Astrocyte (in vitro differentiated cells and primary cell): ENCODE measurements at places on chromosomes 6 and 20. TPM values are rescaled to one million over a fixed set of nuclear protein-coding genes. Genes with fewer than 3 reads are reported as not detected.

EYA2 gene
- 1.4 and 1.5 TPM in 2 replicates for total RNA-seq

HRH3 gene
- 0.07 TPM in 1 of 2 replicates, not detected in the other for total RNA-seq

C6orf15 gene
- total RNA-seq, result 4.6 and 6.4 TPM in 2 replicates

SLC4A11 gene
- 3.9 and 6.6 TPM in 2 replicates for total RNA-seq

SYNDIG1 gene
- 5.7 and 8.7 TPM in 2 replicates for total RNA-seq

TNNC2 gene
- total RNA-seq, result not detected in 2 replicates

E2F1 gene
- 1.6 and 2.3 TPM in 2 replicates for total RNA-seq

SUPT3H gene
- total RNA-seq, result 11.7 and 12.4 TPM in 2 replicates

SYCP2 gene
- 0.27 and 0.72 TPM in 2 replicates for total RNA-seq

GRCh38 chr20:49345524-49345923 is 67.7 kb upstream of the ZNFX1 start:
- H3K36me3 ChIP-seq, result no peaks in the 10 kb centered on the region
- H3K27me3 ChIP-seq, result peaks cover 5% of the 10 kb centered on the region
- peak overlapping the region; percentile 93 for H3K27ac ChIP-seq
- H3K4me3 ChIP-seq, result peak overlapping the region; percentile 38
- H3K4me1 ChIP-seq, result peaks cover 27% of the 10 kb centered on the region
- DNase-seq, result peak; percentile 79

DNA sequence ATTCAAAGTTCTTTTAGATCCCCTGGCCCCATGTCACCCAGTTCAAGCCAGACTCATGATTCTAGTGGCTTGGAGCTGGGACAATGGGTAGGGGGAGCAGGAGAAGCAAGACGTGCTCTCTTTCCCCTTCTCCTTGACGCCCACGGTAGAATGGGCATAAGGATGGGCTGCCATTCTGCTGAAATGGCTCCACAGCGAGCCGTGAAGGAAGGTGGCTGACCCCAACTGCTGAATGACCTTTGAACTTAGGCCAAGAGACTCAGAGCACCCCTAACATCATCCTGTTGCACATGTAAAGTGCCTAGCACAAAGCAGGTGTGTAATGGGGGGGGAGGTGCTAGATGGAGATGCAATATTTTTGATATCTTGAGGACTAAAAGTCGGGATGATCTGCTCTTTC is 15.8 kb upstream of the PTPN1 start:
- H3K4me3 ChIP-seq, result no peak overlapping the region
- H3K27ac ChIP-seq, result no peak overlapping the region
- no peaks in the 10 kb centered on the region for H3K27me3 ChIP-seq
- no peak for DNase-seq
- H3K36me3 ChIP-seq, result no peaks in the 10 kb centered on the region
- H3K4me1 ChIP-seq, result peaks cover 29% of the 10 kb centered on the region

GRCh38 chr6:35503534-35503933 is 6.7 kb upstream of the TEAD3 start:
- no peaks in the 10 kb centered on the region for H3K36me3 ChIP-seq
- no peak overlapping the region for H3K4me3 ChIP-seq
- no peak overlapping the region for H3K27ac ChIP-seq
- H3K27me3 ChIP-seq, result peaks cover 3% of the 10 kb centered on the region
- no peak for DNase-seq

DNA sequence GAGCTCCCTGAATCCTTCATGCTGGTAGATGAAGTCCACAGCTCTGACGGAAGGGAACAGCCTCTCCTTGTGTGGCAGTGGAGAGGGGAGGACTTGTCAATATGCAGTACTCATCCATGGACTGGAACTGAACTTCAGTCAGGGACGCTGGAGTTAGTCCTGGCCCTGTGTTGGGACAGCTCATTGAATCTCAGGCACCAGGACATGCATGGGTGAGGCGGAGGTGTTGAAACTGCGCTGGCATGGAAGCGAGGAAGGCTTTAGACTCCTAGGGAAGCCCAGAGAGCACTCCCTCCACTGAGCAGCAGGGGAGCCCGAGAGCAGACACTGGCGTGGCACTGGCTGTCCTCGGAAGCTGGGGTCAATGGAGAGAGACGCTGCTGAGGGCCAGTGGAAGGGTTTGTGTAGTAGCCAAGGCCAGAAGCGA is 161.3 kb upstream of the GGTLC1 start:
- no peak overlapping the region for H3K27ac ChIP-seq
- peaks cover 4% of the 10 kb centered on the region for H3K4me1 ChIP-seq
- H3K36me3 ChIP-seq, result no peaks in the 10 kb centered on the region

DNA sequence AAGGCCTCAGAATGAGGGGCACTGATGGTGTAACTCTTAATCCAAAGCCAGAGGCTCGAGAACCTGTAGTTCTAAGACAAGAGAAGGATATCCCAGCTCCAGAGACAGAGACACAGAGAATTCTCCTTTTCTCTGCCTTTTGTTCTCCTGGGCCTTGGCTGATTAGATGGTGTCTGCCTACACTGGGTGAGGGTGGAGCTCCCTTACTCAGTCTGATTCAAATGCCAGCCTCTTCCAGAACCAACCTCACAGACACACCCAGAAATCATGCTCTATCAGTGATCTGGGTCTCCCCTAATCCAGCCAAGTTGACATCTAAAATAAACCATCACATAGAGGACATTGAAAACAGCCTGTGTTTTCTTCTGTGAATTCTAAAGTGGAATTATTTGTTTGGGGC is 68.0 kb upstream of the SMIM28 start:
- H3K4me1 ChIP-seq, result no peaks in the 10 kb centered on the region
- no peak overlapping the region for H3K4me3 ChIP-seq
- DNase-seq, result no peak
- no peaks in the 10 kb centered on the region for H3K27me3 ChIP-seq
- H3K36me3 ChIP-seq, result no peaks in the 10 kb centered on the region
- H3K27ac ChIP-seq, result no peak overlapping the region

- H3K4me3 ChIP-seq, result no peak overlapping the region
- no peaks in the 10 kb centered on the region for H3K4me1 ChIP-seq
- H3K27ac ChIP-seq, result no peak overlapping the region
- DNase-seq, result no peak
- H3K27me3 ChIP-seq, result no peaks in the 10 kb centered on the region
- no peaks in the 10 kb centered on the region for H3K36me3 ChIP-seq
Observed at GRCh38 chr6:105791583-105792318, 294.4 kb upstream of the PRDM1 start.

DNA sequence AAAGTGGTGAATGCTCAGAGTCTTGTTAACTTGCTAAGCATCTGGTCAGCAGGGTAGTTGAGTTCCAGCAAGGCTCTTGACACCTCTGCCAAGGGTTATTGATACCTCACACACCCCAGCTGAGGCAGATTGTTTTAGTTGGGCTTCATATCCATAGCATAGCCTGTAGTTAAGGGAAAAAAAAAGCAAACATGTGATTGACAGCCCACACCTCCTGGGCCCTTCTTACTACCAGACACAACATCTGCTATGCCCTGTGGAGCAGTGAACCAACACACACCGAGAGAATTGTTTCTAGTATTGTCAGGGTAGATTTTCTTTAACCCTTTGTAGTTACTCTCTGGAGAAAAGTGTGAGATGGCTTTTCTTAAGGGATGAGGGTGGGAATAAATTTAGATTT is 697.0 kb upstream of the POU3F2 start:
- no peak overlapping the region for H3K27ac ChIP-seq
- H3K27me3 ChIP-seq, result no peaks in the 10 kb centered on the region
- no peaks in the 10 kb centered on the region for H3K36me3 ChIP-seq
- H3K4me3 ChIP-seq, result no peak overlapping the region

GRCh38 chr6:106750142-106750918 is 121.0 kb downstream of the QRSL1 start:
- peaks cover 3% of the 10 kb centered on the region for H3K27me3 ChIP-seq
- no peaks in the 10 kb centered on the region for H3K36me3 ChIP-seq
- H3K4me1 ChIP-seq, result no peaks in the 10 kb centered on the region

DNA sequence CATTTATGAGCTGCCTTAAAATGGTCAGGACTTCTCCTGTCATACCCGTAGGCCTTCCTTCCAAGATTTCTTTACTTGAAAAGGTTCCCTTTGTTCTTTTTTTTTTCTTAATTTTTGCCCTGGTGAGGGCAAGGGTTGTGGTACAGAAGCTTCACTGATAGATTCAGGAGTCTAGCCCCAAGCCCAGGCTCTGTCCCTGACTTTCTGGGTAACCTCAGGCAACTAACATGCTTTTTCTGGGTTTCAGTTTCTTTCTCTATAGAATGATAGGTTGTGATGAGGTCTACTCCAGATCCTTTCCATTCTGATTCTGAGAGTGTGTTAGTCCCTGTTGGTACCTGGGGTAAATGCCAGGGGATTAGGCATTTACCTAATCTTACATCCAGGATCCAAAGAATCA is 21.2 kb downstream of the SNPH start:
- no peak overlapping the region for H3K27ac ChIP-seq
- no peaks in the 10 kb centered on the region for H3K4me1 ChIP-seq
- no peaks in the 10 kb centered on the region for H3K27me3 ChIP-seq
- H3K36me3 ChIP-seq, result no peaks in the 10 kb centered on the region
- no peak for DNase-seq

DNA sequence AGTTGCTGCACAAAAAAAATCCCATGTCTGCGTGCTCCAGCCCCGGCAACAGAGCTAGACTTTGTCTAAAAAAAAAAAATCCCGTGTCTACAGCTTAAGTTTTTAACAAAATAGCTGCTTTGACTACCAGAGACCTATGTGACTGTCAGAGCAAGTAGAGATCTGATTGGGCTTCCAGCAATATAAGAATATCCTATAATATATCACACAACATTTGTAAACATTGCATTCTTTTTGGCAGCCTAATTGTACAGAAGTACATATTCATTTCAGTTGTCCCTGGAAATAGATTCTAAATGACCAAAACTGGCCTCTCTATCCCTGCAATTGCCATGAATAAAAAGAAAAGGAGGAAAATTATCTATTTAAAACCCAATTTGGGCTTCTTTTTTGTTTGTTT is 139.5 kb upstream of the RNF217 start:
- no peaks in the 10 kb centered on the region for H3K27me3 ChIP-seq
- H3K4me3 ChIP-seq, result no peak overlapping the region
- no peak overlapping the region for H3K27ac ChIP-seq
- no peak for DNase-seq
- no peaks in the 10 kb centered on the region for H3K4me1 ChIP-seq
- no peaks in the 10 kb centered on the region for H3K36me3 ChIP-seq

GRCh38 chr6:112189494-112189893 is 64.9 kb downstream of the LAMA4 start:
- H3K27me3 ChIP-seq, result no peaks in the 10 kb centered on the region
- peaks cover 5% of the 10 kb centered on the region for H3K36me3 ChIP-seq
- DNase-seq, result peak; percentile 70
- no peak overlapping the region for H3K4me3 ChIP-seq

GRCh38 chr6:21187485-21187884 is 406.1 kb upstream of the SOX4 start:
- no peak overlapping the region for H3K4me3 ChIP-seq
- no peak for DNase-seq
- H3K27me3 ChIP-seq, result no peaks in the 10 kb centered on the region
- peaks cover 22% of the 10 kb centered on the region for H3K4me1 ChIP-seq

DNA sequence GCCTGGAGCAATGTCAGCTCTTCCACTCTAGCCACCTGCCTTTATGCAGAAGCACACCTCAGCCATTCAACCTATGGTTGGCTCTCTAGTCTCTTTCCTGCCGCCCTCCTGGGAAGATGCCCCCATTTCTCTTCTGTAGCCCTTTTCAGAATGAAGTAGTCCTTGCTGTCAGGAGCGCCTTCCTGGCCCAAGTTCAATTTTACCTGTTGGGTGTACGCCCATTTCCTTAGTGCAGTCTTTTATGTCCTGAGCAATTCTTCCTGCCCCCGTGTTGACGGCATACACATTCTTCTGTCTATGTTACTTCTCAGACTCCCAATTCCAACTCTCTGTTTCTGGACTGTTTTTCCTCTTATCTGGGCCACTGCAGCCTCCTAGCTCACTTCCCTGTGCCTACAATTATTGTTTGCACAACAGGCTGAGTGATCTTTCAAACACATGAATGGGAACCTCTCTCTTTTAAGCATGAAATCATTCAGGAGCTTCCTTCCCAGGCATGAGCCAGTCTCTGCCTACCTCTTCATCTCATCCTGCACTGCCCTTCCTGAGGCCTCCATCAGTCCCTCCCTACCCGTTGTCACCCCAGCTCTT is 389.2 kb downstream of the CD83 start:
- H3K36me3 ChIP-seq, result no peaks in the 10 kb centered on the region
- H3K4me1 ChIP-seq, result no peaks in the 10 kb centered on the region
- no peak overlapping the region for H3K4me3 ChIP-seq
- no peak for DNase-seq
- H3K27ac ChIP-seq, result no peak overlapping the region

DNA sequence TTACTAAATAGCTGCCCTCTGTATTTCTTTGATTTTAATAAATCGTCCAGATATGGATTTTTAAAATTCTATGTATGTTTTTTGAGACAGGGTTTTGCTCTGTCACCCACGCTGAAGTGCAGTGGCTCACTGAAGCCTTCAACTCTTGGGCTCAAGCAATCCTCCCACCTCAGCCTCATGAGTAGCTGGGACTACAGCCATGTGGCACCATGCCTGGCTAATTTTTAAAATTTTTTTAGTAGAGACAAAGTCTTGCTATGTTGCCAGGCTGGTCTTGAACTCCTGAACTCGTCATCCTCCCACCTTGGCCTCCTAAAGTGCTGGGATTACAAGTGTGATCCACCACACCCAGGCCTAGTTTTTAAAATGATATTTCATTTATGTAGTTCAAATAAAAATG is 47.4 kb upstream of the DDR1 start:
- no peak overlapping the region for H3K27ac ChIP-seq
- H3K36me3 ChIP-seq, result no peaks in the 10 kb centered on the region
- no peaks in the 10 kb centered on the region for H3K27me3 ChIP-seq
- peaks cover 5% of the 10 kb centered on the region for H3K4me1 ChIP-seq

DNA sequence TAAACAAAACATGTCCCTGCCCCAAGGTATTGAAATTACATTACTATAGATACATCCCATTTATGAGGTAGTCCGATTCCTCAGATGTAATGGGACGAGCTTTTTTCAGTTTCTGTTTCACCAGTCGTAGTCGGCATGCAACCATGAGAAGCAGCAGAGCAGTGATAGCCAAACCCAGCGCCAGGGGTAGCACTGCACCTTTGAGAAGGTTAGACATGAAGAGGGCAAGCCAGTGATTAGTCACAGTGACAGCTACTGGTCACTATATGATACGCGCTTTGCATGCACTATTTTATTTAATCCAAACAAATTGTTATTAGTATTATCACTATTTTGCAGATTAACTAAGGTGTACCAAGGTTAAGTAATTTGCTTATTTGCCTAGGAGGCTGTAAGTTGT is 43.7 kb downstream of the LRP11 start:
- H3K27ac ChIP-seq, result no peak overlapping the region
- H3K4me1 ChIP-seq, result no peaks in the 10 kb centered on the region
- no peak for DNase-seq

GRCh38 chr6:140957386-140957785 is 1175.3 kb upstream of the GJE1 start:
- H3K27me3 ChIP-seq, result no peaks in the 10 kb centered on the region
- H3K4me3 ChIP-seq, result no peak overlapping the region
- no peaks in the 10 kb centered on the region for H3K4me1 ChIP-seq
- no peak for DNase-seq
- H3K27ac ChIP-seq, result no peak overlapping the region
- no peaks in the 10 kb centered on the region for H3K36me3 ChIP-seq
